ENCODE measurements at places on chromosomes 1 and 21.

- H3K36me3 ChIP-seq = no peaks in the 10 kb centered on the region
- no peak overlapping the region for H3K4me3 ChIP-seq
- no peaks in the 10 kb centered on the region for H3K27me3 ChIP-seq
- DNase-seq = no peak
Observed at GRCh38 chr1:174156437-174156836, 2.9 kb upstream of the RABGAP1L start.

DNA sequence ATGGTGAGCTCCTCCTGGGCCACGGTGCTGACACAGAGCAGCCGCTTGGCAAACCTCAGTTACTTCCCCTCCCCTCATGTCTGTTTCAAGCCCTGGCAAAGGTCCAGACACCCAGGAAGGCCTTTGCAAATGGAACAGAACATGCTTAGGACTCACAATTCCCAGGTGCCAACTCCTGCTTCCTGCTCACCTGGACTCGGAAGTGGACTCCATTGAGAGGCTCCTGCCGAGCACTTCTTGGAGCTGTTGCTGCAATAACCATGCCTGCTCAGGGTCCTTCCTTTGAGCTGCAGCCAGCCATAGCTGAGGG lies 10.7 kb downstream of the DCST2 start:
- no peak for DNase-seq
- H3K27ac ChIP-seq = no peak overlapping the region
- H3K4me1 ChIP-seq = peaks cover 4% of the 10 kb centered on the region
- H3K4me3 ChIP-seq = no peak overlapping the region

DNA sequence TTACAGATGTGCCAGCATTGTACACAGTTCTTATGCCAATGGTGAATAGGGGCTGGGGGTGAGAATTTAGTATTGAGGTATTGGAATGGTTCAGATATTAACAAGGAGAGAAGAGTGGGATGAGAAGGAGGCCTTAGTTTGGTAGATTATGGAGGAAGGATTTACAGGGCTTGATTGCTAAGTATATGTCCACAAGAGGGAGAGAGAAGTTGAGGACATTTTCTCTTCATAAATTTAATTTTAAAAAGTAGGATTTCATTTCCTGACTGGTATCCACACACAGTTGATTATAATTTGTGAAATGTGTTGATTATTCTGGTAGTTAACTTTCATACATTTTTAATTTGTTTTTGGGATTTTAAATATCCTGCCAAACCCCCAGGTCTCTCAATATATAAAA lies 213.0 kb downstream of the ADGRL2 start:
- H3K4me1 ChIP-seq = no peaks in the 10 kb centered on the region
- no peak for DNase-seq
- H3K36me3 ChIP-seq = no peaks in the 10 kb centered on the region
- H3K27ac ChIP-seq = no peak overlapping the region
- H3K27me3 ChIP-seq = no peaks in the 10 kb centered on the region

GRCh38 chr1:232917053-232917452 lies 33.4 kb upstream of the NTPCR start:
- no peak overlapping the region for H3K4me3 ChIP-seq
- H3K27me3 ChIP-seq = no peaks in the 10 kb centered on the region
- no peak overlapping the region for H3K27ac ChIP-seq
- no peaks in the 10 kb centered on the region for H3K4me1 ChIP-seq

- H3K4me3 ChIP-seq = peak overlapping the region; percentile 94
- H3K27me3 ChIP-seq = no peaks in the 10 kb centered on the region
- peaks cover 53% of the 10 kb centered on the region for H3K4me1 ChIP-seq
- H3K27ac ChIP-seq = peak overlapping the region; percentile 97
Observed at GRCh38 chr1:113930499-113931161, 1.5 kb downstream of the HIPK1 start.

- H3K27ac ChIP-seq = peak overlapping the region; percentile 94
- peak overlapping the region; percentile 70 for H3K4me3 ChIP-seq
- DNase-seq = no peak
Observed at GRCh38 chr1:161044535-161044907, 1.3 kb downstream of the USF1 start.

- no peaks in the 10 kb centered on the region for H3K36me3 ChIP-seq
- no peaks in the 10 kb centered on the region for H3K4me1 ChIP-seq
- no peak for DNase-seq
- H3K27ac ChIP-seq = no peak overlapping the region
- no peaks in the 10 kb centered on the region for H3K27me3 ChIP-seq
Observed at GRCh38 chr1:101496109-101496508, 259.3 kb downstream of the S1PR1 start.

GRCh38 chr1:205546541-205546940 lies 42.1 kb downstream of the CDK18 start:
- no peak for DNase-seq
- peaks cover 20% of the 10 kb centered on the region for H3K27me3 ChIP-seq
- H3K27ac ChIP-seq = no peak overlapping the region
- no peak overlapping the region for H3K4me3 ChIP-seq
- H3K36me3 ChIP-seq = no peaks in the 10 kb centered on the region
- peaks cover 20% of the 10 kb centered on the region for H3K4me1 ChIP-seq

GRCh38 chr1:222387007-222387814 lies 160.7 kb downstream of the HHIPL2 start:
- no peaks in the 10 kb centered on the region for H3K36me3 ChIP-seq
- H3K4me1 ChIP-seq = no peaks in the 10 kb centered on the region
- DNase-seq = no peak
- H3K4me3 ChIP-seq = no peak overlapping the region
- no peaks in the 10 kb centered on the region for H3K27me3 ChIP-seq

DNA sequence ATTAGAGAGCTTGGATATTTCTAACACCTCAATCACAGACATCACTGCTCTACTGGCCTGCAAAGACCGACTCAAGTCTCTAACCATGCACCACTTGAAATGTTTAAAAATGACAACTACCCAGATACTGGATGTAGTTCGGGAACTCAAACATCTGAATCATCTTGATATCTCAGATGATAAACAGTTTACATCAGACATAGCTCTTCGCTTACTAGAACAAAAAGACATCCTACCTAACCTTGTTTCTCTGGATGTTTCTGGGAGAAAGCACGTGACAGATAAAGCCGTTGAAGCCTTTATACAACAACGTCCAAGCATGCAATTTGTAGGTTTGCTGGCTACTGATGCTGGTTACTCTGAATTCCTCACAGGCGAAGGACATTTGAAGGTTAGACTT lies 45.1 kb downstream of the ZYG11B start:
- peaks cover 9% of the 10 kb centered on the region for H3K4me1 ChIP-seq
- peaks cover 47% of the 10 kb centered on the region for H3K36me3 ChIP-seq
- H3K4me3 ChIP-seq = no peak overlapping the region

DNA sequence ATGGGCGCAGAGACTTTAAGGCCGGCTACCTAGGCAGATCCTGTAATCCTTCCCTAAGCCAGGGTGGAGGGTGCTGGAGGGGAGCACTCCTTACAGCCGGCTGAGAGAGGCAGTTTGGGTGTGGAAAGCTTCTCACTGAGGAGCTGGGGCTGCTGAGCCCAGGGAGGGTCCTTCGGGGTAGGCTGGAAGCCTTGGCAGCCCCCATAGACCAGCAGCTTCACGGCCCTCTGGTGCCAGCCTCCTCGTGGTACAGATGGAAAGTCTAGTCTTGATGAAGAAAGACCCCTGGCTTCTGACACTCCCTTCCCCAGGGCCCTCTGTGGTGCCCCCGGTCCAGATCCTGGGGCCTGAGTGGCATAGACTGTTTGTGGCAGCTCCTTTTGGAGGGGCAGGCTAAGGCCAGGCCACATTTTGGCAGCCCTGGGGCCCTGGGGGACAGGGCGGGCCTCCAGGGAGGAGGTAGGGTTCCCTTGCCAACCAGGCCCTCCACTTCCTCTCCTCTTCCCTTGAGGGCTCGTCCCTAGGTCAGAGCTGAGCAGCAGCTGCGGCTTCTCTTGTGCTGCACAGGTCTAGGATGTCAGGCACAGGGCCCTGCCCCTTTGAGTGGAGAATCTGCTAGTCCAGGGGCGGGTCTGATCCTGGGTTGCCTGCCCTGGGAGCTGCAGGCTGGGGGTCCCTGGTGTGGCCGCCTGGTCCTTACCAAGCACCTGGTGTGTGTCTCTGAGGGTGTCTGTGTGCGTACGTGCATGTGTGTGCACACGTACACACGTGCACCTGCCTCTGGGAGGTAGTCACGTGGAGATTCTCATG lies 4.8 kb downstream of the AMPD2 start:
- H3K27ac ChIP-seq = no peak overlapping the region
- DNase-seq = no peak
- H3K36me3 ChIP-seq = peaks cover 31% of the 10 kb centered on the region
- H3K27me3 ChIP-seq = no peaks in the 10 kb centered on the region
- no peak overlapping the region for H3K4me3 ChIP-seq

GRCh38 chr1:202584707-202585589 lies 125.3 kb downstream of the SYT2 start:
- H3K4me3 ChIP-seq = no peak overlapping the region
- peaks cover 71% of the 10 kb centered on the region for H3K4me1 ChIP-seq
- peak overlapping the region; percentile 92 for H3K27ac ChIP-seq
- H3K27me3 ChIP-seq = no peaks in the 10 kb centered on the region
- DNase-seq = no peak

DNA sequence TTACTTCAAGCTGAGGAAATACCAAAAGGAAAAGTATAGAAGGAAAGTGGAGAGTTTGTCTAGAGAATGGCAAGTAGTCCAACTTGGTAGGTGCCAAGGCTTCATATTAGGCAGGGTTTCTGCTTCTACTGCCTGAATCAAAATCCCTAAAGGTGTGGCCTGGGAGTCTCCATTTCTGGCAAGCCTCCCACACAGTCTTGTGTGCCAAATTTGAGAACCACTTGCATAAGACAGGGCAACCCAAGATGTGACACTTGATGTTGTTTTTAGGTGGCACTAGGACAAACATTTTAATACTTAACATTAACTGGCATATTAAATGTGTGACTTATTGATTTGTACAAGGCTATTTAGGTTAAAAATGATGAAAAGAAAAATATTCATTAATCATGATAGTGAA lies 60.1 kb downstream of the ATG4C start:
- H3K4me1 ChIP-seq = no peaks in the 10 kb centered on the region
- no peak overlapping the region for H3K27ac ChIP-seq
- no peak overlapping the region for H3K4me3 ChIP-seq
- DNase-seq = no peak

DNA sequence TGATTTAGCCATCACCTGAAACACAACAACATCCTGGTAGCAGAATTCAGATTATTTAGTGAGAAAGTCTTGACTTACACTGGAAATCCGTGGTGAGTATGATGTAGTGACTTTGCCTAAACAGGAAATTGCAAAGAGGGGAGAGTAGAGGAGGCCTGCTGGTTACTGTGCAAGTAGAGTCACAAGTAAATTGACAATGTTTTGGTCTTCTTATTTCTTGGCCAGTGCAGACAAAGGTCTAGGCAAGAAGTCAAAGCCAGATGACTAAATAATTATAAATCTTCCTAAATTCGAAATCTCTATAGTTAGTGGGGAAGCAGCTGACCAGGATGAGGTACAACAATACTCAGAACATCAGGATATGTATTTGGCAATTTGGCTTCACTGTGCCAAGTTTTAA lies 159.5 kb upstream of the KCTD3 start:
- H3K27ac ChIP-seq = no peak overlapping the region

GRCh38 chr1:56539520-56539931 lies 39.8 kb downstream of the PLPP3 start:
- H3K27ac ChIP-seq = peak overlapping the region; percentile 71
- H3K36me3 ChIP-seq = peaks cover 6% of the 10 kb centered on the region

- H3K27ac ChIP-seq = no peak overlapping the region
- H3K36me3 ChIP-seq = no peaks in the 10 kb centered on the region
- no peaks in the 10 kb centered on the region for H3K4me1 ChIP-seq
- DNase-seq = peak; percentile 20
- no peak overlapping the region for H3K4me3 ChIP-seq
- H3K27me3 ChIP-seq = no peaks in the 10 kb centered on the region
Observed at GRCh38 chr1:117171900-117172511, 38.7 kb downstream of the VTCN1 start.

DNA sequence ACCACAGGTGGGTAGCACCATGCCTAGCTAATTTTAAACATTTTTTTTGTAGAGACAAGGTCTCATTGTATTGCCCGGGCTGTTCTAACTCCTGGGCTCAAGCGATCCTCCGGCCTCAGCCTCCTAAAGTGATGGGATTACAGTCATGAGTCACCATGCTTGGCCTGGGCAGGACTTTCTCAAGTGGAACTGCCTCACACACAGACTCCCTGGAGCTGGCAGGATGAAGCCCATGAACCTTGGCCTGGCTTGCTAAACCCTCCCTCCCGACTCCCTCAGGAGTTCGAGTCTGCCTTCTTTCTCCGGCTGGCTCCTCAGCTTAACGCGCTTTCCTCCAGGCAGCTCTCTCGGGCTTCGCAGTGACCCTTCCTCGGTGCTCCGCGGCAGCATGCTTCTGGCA lies 7.7 kb upstream of the ECE1 start:
- no peaks in the 10 kb centered on the region for H3K36me3 ChIP-seq
- no peak for DNase-seq
- H3K27me3 ChIP-seq = no peaks in the 10 kb centered on the region
- peaks cover 33% of the 10 kb centered on the region for H3K4me1 ChIP-seq

DNA sequence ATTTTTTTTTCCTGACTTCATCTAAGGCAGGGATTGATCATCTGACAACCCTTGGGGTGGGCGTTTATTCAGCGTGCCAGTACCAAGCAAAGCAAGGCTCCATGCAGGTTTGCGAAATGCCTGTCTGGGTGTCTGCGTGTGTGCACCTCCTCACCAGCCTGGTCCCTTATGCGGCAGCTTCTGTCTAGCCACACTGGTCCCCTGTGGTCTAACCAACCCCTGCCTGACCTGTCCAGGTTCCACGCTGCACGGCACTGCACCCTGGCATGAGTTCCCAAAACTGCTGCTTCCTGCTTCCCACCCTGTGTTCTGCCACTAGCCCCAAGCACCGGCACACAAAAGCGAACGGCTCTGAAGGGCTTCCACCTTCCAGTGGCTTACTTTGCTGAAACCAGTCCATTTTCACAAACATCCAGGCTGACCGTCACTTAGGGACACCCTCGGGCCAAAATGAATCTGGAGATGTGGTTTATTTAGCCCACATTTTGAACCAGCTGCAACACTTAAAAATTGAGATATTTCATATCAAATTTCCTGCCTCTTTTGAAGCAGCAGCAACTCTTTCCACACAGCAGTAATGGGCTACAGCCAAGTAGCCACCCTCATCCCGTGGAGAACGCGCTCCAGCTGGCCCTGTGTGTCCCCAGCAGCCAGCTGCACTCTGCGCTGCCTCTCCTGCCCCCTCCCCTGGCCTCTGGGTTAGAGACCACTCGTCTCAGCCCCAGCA lies 55.7 kb downstream of the HLCS start:
- H3K4me1 ChIP-seq = no peaks in the 10 kb centered on the region
- H3K27me3 ChIP-seq = no peaks in the 10 kb centered on the region
- no peak overlapping the region for H3K4me3 ChIP-seq
- DNase-seq = no peak
- H3K36me3 ChIP-seq = no peaks in the 10 kb centered on the region

All from heart left ventricle (tissue), 16 donors.